ENCODE measurements at places on chromosomes 5 and 9.
A peak's percentile ranks its signal among the peaks of the same experiment; 100 is the strongest.

GRCh38 chr9:132991351-132992300 is 13.1 kb downstream of the GFI1B start:
- DNase-seq, result no peak

GRCh38 chr5:16238018-16238417 is 58.4 kb upstream of the MARCHF11 start:
- DNase-seq, result no peak

DNA sequence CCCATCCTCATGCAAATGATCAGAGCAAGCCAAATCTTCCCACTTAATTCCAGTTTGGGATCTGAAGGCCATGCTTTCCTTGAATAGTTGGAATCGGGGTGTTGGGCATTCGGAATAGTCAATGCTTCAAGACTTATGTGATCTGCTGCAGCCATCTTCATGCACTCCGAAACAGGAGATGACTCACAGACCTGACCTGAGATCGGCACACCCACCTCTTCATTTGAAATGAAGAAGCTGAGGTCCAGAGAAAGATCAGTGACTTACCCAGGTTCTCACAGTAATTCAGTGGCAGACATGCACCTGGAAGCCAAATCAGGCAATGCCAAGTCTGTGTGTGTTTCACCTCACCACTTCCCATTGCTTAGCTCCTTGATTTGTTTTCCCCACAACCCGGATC is 33.0 kb downstream of the FOXD1 start:
- no peak for DNase-seq

DNA sequence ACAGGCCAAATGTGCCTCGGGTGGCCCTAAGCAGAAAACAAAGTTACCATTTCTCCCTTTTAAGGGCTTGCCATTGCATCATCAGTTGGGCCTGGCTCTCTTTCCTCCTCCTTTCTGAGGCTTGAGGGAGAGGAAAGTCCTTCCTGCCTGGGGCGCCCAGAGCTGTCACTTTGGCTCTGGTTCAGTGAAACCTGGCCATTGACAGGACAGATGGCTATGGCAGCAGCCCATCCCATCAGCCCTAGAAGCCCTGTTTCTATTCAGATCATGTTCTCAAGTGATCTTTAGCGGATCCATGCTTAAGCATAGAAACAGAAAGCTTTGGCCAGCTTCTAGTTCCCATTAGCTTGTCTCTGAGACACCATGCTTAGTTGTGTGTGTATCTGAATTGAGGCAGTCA is 293.4 kb downstream of the YTHDC2 start:
- DNase-seq, result no peak

DNA sequence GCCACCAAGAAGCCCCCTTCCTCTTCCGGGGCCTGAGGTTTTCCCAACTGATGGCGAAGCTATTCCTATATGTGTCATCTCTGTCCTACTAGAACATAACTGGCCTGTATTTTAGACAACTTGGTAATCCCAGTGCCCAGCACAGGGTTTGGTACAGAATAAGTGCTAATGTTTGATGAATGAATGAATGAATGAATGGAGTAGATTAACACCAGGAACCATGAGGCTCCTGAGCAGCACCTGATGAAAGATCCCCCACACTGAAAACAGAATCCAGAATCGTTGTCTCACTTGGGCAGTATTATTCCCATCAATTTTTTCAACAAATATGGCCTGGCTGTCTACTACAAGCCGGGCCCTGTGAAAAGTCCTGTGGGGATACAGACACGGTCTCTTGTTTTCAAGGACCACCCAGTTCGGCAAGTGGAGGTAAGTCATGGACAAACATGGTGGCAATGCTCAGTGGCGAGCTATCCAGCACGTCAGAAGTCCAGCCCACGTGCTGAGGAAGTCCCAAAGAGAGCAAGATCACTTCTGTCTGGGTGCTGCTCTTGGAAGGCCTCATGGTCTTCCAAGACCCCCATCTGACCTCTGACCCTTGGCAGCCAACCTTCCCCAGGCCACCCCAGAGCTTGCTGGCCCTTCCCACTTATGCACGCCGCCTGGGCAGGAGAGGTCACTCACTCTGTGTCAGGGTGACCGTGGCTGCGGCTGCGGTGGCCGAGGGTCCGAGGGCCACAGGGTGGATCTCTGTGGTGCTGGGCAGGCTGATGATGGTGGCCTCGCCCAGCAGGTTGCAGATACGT is 1.0 kb downstream of the NAIF1 start:
- no peak for DNase-seq

DNA sequence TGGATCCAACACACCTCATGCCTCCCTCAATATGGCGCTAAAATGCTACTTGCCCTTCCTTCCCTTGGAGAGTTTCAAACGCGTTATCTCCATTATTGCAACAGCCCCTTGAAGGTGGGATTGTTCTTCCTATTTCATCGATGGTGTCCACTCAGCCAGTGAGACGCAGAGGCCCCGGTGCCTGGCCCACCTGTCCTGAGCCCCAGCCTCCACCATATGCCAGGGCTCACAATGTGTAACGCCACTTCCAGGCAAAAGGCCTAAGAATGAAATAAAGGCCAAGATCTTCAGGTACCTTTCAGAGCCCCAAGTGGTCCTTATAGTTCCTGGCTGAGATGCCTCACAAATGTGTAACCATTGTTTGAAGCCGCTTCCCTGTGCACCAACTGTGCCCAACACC is 170.7 kb upstream of the PHYKPL start:
- no peak for DNase-seq

- DNase-seq, result no peak
These were observed 35.6 kb downstream of the FCHO2 start for GRCh38 chr5:72991394-72991793.

GRCh38 chr9:38079461-38080031 is 10.5 kb upstream of the SHB start:
- peak; percentile 31 for DNase-seq

DNA sequence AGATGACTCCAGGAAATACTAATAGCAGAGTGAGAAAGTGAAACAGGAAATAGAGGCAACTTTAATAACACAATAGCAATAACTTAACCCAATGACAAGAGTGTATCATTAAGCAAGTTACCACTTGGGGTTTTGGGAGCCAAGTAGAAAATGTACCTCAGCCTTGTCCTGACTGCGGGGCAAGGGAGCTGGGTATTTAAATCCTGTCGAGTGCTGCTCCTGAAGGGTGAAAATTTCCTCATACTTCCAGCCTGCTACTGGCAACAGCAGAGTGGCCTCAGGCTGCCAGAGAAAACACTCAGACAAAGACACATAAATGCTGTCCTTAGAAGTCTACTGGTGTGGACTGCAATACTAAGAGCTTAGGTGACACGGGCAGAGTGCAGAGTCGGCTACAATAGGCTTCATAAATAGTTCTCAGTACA is 112.5 kb upstream of the EMB start:
- no peak for DNase-seq

DNA sequence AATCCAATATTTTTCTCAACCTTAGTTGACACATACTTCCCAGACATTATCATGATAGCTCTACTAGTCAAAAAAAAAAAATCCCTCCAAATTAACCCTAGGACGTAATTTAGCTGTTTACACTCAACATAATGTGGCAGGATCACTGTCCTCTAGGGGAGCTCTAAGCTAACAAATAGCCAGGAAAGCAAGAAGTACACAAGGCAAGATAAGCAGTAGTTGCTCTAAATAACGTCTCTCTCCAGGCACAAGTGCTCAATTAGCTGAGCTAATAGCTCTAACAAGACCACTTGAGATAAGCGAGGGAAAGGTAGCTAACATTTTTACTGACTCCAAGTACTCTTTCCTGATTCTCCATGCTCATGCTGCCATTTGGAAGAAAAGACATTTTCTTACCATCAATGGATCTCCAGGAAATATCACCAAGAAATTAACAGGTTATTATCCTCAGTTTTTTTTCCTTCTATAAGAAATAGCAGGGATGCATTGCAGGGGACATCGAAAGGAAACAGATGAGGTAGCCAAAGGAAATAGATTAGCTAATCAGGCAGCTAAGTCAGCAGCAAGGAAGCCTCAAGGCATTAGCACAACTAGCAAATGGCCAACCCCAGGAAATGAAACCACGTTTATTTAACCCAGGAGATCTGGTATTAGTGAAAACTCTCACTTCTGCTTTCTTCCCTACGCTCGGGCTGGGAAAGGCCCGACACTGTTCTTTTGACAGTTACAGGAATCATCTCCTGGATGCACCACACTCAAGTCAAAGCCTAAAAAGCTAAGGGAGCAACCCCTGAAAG is 614.1 kb downstream of the PTPRD start:
- DNase-seq, result no peak

DNA sequence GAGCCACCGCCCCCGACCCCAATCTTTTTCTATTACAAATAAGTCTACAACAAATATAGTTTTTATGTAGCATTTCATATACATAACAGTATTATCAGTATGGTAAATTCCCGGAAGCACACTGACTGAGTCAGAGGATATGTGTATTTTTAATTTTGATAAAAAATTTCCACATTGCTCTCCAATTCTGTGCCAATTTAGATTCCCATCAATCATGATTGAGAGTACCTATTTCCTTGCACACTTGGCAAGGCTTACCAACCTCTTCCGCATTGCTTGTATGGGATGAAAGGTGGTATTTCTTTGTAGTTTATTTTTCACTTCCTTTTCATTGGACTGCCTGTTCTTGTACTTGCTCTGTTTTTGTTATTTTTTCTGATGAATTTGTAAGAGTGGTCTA is 204.6 kb downstream of the RFX3 start:
- no peak for DNase-seq

DNA sequence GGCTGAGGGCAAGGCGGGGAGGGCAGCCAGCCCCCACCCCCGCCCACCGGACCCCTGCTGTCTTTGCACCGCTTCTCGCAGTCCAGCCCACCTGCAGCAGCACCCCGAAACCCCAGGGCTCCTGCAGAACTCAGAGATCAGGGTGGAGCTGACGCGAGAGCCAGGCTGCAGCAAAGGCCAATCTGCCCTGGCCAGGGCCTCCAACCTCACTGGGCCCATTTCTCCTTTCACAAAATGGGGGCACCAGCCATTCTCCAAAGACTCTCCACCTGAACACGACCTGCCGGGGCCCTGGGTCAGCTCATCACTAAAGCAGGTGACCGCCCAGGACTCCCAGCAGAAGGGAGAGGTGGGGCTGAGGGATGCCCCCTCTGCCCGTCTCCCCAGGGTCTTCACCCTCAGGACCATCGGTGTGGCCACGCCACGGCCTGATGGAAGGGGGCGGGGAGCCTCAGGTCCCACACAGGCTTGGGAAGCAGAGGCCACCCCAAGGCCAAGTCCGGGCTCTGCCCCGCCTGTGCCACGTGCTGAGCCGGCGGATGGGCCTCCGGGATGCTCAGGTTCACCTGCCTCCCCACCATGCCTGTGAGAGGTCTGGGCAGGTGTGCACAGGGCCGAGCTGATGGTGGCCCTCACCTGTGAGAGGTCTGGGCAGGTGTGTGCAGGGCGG is 13.1 kb downstream of the NACC2 start:
- no peak for DNase-seq

- DNase-seq, result peak; percentile 82
These were observed at the start of gene IL11RA for GRCh38 chr9:34651876-34652601. IL11RA (plus strand) TSS chr9:34652185; CDS start chr9:34655218, 3,033 bp downstream.

GRCh38 chr9:131728961-131729360 is 10.9 kb downstream of the RAPGEF1 start:
- peak; percentile 88 for DNase-seq

DNA sequence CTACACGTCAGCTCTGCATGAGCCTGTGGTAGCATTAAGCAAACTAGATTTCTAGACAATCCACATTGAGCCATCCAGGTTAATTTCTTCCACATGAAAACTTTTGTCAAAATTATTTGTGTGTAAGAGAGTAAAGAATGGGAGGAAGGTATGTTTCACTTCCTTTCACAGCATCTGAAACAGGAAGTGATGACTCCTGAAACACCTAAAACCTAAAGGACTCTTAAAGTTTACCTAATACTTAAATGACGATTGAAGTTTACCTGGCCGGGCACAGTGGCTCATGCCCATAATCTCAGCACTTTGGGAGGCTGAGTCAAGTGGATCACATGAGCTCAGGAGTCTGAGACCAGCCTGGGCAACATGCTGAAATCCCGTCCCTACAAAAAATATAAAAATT is 223.8 kb downstream of the CEMIP2 start:
- no peak for DNase-seq

DNA sequence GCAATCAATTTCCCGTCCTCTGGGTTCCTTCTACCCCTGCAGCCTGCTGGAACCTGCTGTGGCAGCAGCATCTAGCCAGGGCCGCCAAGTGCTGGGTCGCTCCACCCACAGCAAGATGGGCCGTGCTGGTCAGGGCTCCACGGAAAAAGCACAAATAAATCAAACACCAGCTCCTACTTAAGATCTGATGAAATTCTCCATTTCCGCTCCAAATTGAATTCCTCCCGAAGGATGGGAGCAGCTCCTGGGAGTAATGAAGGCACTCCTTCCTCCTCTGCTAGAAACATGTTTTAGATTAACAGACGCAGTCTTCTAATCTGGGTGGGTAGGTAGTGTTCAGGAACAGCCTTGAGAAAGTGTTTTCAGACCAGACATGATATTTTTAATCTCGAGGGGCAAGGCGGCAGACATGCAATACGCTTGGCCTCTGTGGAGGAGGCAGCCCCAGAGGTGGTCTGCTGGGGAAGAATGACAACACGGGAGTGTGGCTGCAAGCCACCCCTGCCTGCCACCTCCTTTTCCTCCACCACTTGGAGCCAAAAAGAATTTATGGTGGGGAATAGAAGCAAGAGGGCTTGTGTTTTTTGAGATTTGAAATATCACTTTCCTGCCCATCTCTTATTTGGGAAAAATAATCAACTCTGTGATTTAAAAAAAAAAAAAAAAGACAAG is 194.1 kb downstream of the AOPEP start:
- DNase-seq, result no peak

DNA sequence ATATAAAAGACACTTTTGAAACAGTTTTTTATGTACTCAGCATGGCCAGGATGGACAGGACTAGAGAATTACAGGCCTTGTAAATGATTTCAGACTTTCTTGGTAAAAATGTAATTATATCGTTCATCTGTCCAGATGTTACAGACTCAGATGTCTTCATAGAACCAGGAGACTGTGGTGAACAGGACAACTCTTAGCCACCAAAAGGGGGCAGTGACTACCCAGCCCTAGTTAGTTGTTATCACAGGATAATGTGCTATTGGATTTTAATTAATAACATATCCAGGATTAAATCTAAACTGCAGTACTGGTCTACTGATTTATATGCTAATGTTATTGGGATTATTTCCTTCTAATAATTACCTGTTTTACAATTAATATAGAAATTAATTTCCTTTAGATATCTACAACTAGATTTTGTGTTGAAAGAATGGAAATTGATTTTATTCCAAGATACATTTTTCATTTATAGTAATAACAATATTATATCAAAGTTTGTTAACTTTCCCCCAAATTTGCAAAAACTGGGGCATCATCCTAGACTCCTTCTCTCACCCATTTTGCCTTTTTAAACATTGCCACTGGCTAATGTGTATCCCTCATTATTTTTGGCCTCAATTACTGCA is 99.4 kb downstream of the MTREX start:
- DNase-seq, result no peak

- DNase-seq, result no peak
These were observed 169.0 kb downstream of the CDH6 start for GRCh38 chr5:31362529-31362900.

Data from activated effector memory CD4-positive, alpha-beta T cell treated with anti-CD3 and anti-CD28 coated beads, Interleukin-2, amount 50 U/mL, for 16 hours (primary cell).